Left renal cortex interstitium (tissue), 4 donors: ENCODE measurements at places on chromosomes 6 and 20. TPM values are rescaled to one million over a fixed set of nuclear protein-coding genes. Genes with fewer than 3 reads are reported as not detected.

TRIM40 gene
- not detected for polyA plus RNA-seq

RGL2 gene
- polyA plus RNA-seq: 97.0 TPM

SRMS gene
- 0.33 TPM for polyA plus RNA-seq

MAP1LC3A gene
- 40.9 TPM for polyA plus RNA-seq

PLCG1 gene
- polyA plus RNA-seq: 121 TPM

IL17F gene
- polyA plus RNA-seq: not detected

BPIFB2 gene
- not detected for polyA plus RNA-seq

LTB gene
- polyA plus RNA-seq: 2.3 TPM

NKX2-4 gene
- not detected for polyA plus RNA-seq

RAET1G gene
- 0.90 TPM for polyA plus RNA-seq

GSTA2 gene
- polyA plus RNA-seq: 0.60 TPM

PLCB1 gene
- 42.5 TPM for polyA plus RNA-seq

OR2H2 gene
- not detected for polyA plus RNA-seq

PTK6 gene
- polyA plus RNA-seq: 0.30 TPM

KIAA0408 gene
- polyA plus RNA-seq: 4.6 TPM

KIF25 gene
- 0.41 TPM for polyA plus RNA-seq

UNC5CL gene
- 4.7 TPM for polyA plus RNA-seq

LY86 gene
- polyA plus RNA-seq: 1.1 TPM

RBPJL gene
- polyA plus RNA-seq: not detected

DBNDD2 gene
- polyA plus RNA-seq: 24.2 TPM

LAMA4 gene
- 90.0 TPM for polyA plus RNA-seq

ECI2 gene
- polyA plus RNA-seq: 93.9 TPM

RAMACL gene
- 0.30 TPM for polyA plus RNA-seq

RIPPLY2 gene
- 0.13 TPM for polyA plus RNA-seq

RFX6 gene
- 0.08 TPM for polyA plus RNA-seq

FBXO9 gene
- polyA plus RNA-seq: 124 TPM

ESF1 gene
- 23.7 TPM for polyA plus RNA-seq

MDFI gene
- 37.5 TPM for polyA plus RNA-seq

BCAS1 gene
- polyA plus RNA-seq: 5.0 TPM

OTOR gene
- polyA plus RNA-seq: not detected

FAM184A gene
- 10.6 TPM for polyA plus RNA-seq

SCP2D1 gene
- not detected for polyA plus RNA-seq
